CD4-positive, alpha-beta T cell treated with Interferon alpha-2 for 1 hour (primary cell): ENCODE measurements at places on chromosomes 3 and 15.

GRCh38 chr3:50749822-50750221 is 75.1 kb downstream of the DOCK3 start:
- no peak for DNase-seq

GRCh38 chr3:23565041-23565775 is 240.5 kb upstream of the UBE2E1 start:
- DNase-seq, result no peak

- no peak for DNase-seq
These were observed 249.4 kb upstream of the SLCO3A1 start for GRCh38 chr15:91604122-91604521.

DNA sequence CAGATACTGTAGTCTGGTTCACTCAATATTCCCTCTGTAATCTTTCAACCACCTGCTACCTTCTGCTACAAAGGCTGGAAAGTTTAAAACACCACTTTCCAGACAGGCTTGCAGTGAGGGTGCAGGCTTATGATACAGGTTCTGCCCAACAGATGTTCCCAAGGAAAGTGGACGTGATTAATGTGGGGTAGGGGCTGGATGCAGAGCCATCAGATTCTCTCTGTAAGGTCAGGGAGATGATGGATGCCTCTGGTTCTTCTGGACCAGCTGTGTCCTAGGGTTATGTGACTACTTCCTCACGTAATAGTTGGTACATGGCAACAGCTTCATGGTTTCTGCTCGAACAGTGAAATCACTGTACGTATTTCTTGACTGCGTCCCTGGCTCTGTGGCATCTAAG is 11.1 kb downstream of the GPR176 start:
- no peak for DNase-seq

DNA sequence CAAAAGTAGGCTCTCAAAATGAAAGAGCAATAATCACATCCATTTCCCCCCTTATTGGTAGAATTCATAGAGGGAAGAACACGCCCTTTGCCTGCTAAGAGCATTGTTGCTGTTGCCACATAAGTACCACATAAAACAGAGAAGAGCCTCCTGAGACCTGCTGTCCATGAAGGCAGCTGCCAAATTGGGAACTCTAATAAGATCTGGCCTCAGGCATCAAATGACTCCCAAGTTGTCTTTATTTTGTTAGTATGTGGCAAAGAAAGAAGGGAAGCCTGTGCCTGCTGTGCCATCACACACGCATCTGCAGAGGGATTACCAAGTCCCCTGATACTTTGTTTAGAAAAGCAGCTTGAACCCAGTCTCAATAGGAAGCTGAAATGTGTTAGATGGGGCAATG is 23.9 kb downstream of the VGLL3 start:
- DNase-seq, result no peak

GRCh38 chr3:78856164-78856563 is 911.6 kb downstream of the ROBO1 start:
- DNase-seq, result no peak

- no peak for DNase-seq
These were observed 9.1 kb downstream of the PLA2G4D start for GRCh38 chr15:42085236-42085605.

GRCh38 chr3:193314161-193314560 is 64.4 kb downstream of the ATP13A5 start:
- DNase-seq, result no peak

GRCh38 chr15:52080706-52081392 is 31.7 kb downstream of the BCL2L10 start:
- no peak for DNase-seq

- no peak for DNase-seq
These were observed 88.8 kb upstream of the CHD2 start for GRCh38 chr15:92811148-92811913.

GRCh38 chr15:92102395-92102755 is 248.9 kb downstream of the SLCO3A1 start:
- DNase-seq, result no peak

DNA sequence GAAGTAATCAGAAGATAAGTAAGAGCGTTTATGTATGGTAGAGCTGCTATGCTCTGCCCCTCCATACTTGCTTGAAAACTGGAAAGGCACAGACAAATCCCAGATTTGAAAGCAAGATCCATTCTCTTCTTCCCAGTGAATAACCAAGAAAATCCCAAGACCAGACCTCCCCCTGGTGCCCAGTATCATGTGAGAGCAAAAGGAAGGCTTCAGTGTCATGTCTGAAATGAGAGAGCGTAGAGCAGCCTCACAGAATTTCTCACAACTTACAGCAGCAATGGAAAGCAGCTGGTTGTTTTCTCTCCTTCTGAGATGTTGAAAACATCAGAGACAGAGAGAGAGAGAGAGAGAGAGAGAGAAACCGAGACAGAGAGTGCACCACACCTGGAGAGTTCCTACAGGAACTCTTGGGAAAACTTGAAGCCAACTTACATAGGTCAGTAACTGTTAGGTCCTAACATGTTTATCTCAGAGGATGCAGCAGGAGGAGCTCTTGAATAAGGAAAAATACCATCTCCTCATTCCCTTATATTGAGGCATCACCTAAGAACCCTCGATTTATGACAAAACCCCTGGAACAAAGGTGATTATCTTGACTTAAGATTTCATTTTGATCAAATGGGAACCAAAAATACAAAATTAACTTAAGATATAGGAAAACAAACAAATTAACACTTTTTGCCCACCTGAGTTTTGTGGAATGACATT is 273.3 kb downstream of the NSUN3 start:
- no peak for DNase-seq

DNA sequence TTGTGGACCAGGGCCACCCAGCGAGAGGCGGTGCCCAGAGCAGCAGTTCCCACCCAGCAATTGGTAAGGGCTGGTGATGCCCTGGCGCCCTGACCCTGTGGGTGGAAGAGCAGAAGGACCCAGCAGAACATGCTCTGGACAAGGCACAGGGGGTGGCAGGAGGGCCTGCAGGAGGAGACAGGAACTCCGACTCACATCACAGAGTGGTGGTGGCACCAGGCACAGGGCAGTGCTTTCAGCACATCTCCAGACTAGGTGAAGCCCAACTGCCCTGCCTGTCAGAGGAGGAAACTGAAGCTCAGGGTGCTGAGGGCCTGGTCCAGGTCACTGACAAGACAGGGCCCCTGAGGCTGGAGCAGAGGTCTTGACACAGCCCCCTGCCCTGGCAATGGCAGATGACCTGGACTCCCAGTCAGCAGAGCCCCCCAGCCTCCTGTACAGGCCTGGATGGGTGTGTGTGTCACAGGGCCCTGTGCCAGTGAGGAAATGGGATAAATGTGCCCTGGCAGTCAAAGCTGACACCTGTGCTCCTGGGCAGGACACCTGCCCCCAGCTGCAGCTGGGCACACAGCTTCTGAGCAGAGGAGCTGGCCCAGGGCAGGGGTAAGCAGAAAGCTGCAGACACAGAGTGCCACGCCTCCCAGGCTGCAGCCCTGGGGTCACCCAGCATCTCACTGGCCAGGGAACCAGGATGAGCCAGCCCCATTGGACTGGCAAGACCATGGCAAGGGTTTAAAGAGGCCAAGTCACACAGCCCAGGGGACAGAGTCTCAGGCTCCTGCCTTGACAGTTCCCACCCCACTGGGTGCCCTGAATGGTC is 11.4 kb downstream of the KLF15 start:
- no peak for DNase-seq

GRCh38 chr3:133040696-133041523 is 2.7 kb downstream of the TMEM108 start:
- DNase-seq, result peak; percentile 3
